EH (cell line): ENCODE measurements at places on chromosomes 3 and 15.

- DNase-seq, result peak; percentile 67
These were observed 993 bp upstream of the ISL2 start for GRCh38 chr15:76335307-76336253.

- peak; percentile 72 for DNase-seq
These were observed 30.7 kb upstream of the DUSP7 start for GRCh38 chr3:52086976-52087663.

DNA sequence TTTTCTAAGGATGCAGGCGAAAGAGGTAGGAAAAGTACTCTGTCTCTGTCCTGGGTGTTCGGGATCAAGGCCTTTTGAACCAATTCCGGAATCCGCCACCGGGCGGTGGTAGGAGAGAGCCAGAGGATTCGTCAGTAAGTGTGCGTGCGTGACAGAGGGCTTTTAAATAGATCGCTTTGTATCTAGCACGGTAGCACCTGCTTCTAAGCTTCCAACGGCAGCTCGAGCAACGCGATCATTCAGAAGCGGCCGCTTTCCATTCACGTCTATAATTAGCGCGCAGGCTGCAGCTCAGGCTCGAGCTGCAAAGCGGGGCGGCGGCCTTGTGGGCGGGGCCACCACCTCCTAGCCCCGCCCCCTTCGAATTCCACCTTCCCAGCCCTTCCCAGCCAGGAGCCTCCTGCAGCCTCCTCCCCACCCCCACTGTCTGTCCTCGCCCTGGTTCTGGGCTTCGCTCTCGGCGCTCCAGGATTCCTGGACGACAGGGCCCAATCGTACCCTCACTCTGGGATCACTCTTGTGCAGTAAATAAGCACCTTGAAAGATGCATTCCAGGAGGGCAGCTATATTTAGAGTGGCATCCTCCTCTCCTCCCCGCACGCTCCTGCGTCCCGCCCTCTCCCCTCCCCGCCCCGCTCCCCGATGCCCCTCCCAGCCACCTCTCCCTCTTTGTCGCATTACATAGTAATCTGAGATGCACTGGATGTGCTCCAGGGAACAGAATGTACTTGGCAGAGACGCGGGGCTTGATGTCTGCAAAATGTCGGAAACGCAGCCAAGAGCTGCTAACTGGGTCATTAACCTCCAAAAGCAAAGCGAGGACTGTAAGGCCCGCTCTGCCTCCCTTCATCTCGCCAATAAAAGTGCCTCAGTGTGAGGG lies 224.1 kb upstream of the TPRG1 start:
- DNase-seq, result peak; percentile 95

DNA sequence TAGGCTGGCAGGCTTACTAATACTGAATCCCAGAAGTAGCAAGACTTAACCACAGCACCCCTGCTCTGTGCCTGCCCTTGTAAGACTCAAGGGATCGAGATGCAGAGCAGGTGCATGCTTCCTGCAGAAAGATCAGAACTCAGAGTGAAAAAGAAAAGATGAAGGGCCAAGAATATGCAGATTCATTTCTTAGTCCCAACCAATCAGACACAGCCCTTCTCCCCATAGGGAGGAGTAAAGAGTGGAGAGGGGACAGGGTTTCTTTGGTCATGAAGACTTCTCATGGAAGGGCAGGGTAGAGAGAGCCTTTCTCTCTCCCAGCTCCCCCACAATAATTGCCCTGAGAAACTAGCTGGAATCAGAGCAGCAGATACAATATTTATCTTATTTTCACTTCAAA lies 105.6 kb upstream of the MB21D2 start:
- DNase-seq, result no peak

DNA sequence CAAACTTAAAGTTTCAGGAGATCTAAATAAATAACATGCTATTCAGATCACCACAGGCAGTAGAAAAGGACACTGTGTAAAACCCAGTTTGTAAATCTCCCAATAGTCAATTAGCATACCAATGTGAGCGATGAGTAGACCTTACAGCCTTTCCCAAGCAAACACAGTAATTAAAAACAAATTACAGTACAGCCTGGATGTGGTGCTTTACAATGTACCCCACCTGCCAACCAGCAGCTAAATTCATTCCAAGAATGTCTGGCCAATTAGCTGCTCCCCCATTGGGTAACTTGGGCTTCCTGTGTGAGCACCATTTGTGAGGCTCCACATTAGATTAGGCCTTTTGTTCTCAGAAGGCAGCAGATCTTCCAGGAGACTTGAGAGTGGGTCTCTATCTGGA lies 635.0 kb downstream of the TBL1XR1 start:
- DNase-seq, result no peak

DNA sequence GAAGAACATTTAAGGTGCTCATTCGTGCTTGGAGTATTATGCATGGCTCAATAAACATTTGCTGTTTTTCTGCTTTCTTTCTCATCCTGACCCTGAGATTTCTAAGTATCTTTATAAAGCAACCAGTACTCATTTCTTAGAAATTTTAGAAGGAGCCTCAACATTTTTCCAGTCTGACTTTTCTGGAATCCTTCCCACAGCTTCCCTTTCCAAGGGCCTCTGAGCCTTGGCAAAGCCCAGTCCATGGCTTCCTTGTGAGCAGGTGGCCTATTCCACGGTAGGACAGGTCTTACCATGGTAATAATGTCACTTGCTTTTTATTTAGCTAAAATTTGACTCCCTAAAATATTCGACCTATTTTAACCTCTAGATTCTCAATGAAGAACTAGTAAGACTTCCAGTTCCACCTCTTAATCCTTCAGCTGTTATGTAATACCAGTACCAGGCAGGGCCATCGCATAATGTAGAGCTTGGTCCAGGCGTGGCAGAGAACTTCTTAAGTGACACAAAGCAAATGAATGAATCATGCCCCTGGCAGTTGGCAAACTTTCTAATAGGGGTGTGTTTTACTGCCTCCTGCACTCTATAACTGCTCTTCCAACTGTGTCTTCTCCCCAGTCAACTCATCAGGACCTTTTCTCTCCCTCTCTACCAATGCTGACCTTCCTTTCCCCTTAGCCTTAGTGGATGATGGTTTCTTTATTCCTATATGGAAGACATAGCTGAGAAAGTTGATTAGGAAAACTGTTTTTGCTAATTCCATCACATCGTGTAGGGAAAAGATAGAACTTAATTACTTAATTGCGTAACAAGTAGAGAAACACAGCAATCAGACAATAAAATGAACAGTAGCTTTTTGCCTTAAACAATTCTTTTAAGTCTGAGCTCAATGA lies 894 bp upstream of the TM4SF4 start:
- DNase-seq, result peak; percentile 91

GRCh38 chr3:114863848-114864247 lies 283.2 kb downstream of the ZBTB20 start:
- DNase-seq, result no peak

DNA sequence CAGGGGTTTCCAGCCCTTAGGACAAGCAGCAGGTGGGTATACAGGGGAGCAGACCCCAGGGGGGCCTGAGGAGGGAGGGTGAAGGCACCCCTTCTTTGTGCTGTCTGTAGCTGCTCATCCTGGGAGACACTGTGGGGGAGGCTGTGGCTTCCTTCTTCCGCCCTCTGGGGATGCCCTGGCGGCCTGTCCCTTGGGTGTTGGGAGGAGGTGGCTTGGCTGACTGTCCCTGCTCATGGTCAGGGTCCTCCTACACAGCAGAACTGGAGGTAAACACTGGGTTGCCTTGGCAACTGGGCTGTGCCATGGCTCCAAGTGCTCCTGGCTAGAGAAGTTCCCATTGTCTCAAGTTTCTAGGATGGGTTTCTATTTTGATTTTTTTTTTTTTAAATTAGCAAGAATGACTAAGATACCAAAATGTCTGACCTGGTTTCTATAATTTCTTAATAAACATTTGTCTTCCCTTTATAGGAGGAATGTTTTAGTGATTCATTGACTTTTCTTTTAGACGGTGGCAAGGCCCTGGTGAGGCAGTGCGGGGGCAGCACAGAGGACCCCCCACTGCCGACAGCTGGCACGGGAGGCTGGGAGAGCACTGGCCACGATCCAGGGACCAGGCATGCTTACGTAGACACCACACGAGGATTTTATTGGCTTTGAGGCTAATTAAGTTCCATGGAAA lies 12.4 kb downstream of the KLF13 start:
- peak; percentile 96 for DNase-seq

- no peak for DNase-seq
These were observed 18.0 kb downstream of the ZDHHC19 start for GRCh38 chr3:196193133-196193735.

GRCh38 chr3:21694506-21694905 lies 56.5 kb downstream of the ZNF385D start:
- no peak for DNase-seq

GRCh38 chr3:104520228-104520655 lies 846.5 kb upstream of the ALCAM start:
- no peak for DNase-seq

GRCh38 chr15:68602459-68603215 lies 23.8 kb downstream of the CORO2B start:
- DNase-seq, result no peak

GRCh38 chr15:53586799-53587198 lies 172.7 kb downstream of the WDR72 start:
- no peak for DNase-seq

DNA sequence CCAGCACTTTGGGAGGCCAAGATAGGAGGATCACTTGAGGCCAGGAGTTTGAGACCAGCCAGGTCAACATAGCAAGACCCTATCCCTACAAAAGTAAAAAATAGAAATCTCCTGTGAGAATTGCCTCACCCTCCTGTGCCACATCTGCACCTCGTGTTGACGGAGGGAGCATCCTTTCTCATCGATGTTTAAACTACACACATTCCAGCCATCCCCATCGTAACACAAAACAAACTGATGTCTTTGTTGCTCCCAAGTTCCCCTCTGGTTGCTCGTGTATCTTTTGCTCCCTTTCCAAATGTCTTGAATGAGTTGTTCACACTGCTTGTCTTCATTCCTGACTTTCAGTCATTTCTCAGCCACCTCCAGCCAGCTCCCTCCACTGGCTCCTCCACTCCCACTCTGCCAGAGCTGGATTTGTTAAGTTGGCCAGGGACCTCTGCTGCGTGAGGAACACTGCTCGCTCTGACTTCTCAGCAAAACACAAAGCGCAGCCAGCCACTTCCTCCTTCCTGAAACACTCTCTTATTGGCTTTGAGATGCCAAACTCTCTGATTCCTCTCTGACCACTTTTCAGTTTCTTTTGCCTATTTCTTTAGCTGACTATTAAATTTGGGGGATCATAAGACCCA lies 53.6 kb upstream of the ATP13A3 start:
- no peak for DNase-seq

- peak; percentile 39 for DNase-seq
These were observed 14.5 kb downstream of the BTD start for GRCh38 chr3:15616053-15616452.

DNA sequence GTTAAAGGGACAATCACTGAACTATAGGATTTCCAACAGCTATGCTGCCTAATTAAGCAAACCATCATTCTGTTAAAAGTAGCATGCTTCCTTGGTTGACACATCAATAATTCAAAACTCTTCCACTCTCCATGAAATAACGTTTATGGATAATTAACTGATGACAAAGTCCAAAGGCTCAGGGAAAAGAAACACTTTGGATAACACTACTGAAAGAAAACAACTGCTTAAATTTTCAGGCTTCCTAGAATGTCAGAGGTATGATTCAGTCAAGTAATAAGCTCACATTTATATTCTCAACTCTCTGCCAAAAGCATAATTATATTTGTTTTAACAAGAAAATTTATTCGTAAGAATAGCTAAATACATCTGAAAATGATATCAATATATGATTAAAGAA lies 49.6 kb downstream of the WDR72 start:
- DNase-seq, result no peak
